RWPE2 (cell line): ENCODE measurements at places on chromosomes 1 and 21.

DNA sequence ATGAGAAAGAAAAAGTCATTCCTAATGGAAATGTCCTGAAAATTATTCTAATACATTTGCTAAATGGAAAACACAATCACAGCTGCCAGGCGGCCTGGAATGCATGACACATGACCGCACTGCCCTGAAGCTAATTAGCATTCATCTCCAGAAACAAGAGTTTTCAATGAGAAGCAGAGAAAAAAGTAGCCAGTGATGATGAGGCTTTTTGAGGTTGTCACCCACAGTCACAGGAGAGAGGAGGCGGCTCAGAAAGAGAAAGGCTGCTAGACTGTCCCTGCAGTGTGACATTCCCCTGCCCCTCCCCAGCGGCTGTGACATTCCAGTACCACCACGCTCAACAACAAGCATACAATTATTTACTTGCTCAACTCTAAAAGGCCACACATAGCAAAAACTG, 122.9 kb upstream of the KRTAP19-8 start:
- no peak for DNase-seq
- H3K4me1 ChIP-seq, result no peaks in the 10 kb centered on the region
- no peaks in the 10 kb centered on the region for H3K27me3 ChIP-seq
- H3K27ac ChIP-seq, result no peak overlapping the region
- H3K4me3 ChIP-seq, result no peak overlapping the region
- no peaks in the 10 kb centered on the region for H3K36me3 ChIP-seq

- H3K4me3 ChIP-seq, result peak overlapping the region; percentile 66
- H3K27ac ChIP-seq, result peak overlapping the region; percentile 48
- no peak for DNase-seq
Observed at GRCh38 chr1:111202707-111203623, 2.5 kb upstream of the DENND2D start.

GRCh38 chr1:198151688-198152087, 5.1 kb upstream of the NEK7 start:
- H3K4me3 ChIP-seq, result no peak overlapping the region
- peaks cover 7% of the 10 kb centered on the region for H3K4me1 ChIP-seq
- H3K27ac ChIP-seq, result no peak overlapping the region
- no peaks in the 10 kb centered on the region for H3K27me3 ChIP-seq

- no peak for DNase-seq
- no peaks in the 10 kb centered on the region for H3K27me3 ChIP-seq
- H3K27ac ChIP-seq, result no peak overlapping the region
- no peaks in the 10 kb centered on the region for H3K36me3 ChIP-seq
- H3K4me1 ChIP-seq, result no peaks in the 10 kb centered on the region
Observed at GRCh38 chr1:231774719-231775335, 148.2 kb downstream of the DISC1 start.

DNA sequence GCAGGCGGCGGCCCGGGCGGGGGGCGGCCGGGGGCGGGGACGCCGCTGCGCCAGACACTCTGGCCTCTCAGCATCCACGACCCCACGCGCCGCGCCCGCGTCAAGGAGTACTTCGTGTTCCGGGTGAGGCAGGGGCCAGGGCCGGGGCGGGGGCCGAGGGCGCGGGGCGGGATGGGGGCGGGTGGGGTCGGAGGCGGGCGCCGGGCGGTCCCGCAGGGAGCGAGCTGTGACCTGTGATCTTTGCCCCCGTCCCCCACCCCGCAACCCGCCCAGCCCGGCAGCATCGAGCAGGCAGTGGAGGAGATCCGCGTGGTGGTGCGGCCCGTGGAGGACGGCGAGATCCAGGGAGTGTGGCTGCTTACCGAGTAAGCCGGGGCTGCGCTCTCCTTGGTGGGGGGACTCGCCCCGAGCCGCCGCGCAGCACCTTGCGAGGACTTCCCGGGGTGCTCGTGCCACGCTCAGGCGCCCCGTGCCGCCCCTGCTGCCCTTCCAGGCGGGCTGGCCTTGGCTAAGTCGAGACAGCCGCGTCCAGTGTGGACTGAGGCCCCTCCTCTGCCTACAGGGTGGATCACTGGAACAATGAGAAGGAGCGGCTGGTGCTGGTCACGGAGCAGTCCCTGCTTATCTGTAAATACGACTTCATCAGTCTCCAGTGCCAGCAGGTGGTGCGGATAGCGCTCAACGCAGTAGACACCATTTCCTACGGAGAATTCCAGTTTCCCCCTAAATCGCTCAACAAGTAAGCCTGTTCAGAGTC, 514 bp downstream of the TPRG1L start:
- H3K4me3 ChIP-seq, result peak overlapping the region; percentile 59
- no peaks in the 10 kb centered on the region for H3K4me1 ChIP-seq
- no peaks in the 10 kb centered on the region for H3K27me3 ChIP-seq
- no peak for DNase-seq

GRCh38 chr21:39137248-39138178, 45.7 kb downstream of the PSMG1 start:
- H3K36me3 ChIP-seq, result no peaks in the 10 kb centered on the region
- H3K27me3 ChIP-seq, result no peaks in the 10 kb centered on the region
- DNase-seq, result no peak
- H3K4me3 ChIP-seq, result no peak overlapping the region
- peak overlapping the region; percentile 5 for H3K27ac ChIP-seq

- no peaks in the 10 kb centered on the region for H3K27me3 ChIP-seq
- no peak overlapping the region for H3K4me3 ChIP-seq
- H3K36me3 ChIP-seq, result no peaks in the 10 kb centered on the region
- no peak overlapping the region for H3K27ac ChIP-seq
- H3K4me1 ChIP-seq, result peaks cover 15% of the 10 kb centered on the region
Observed at GRCh38 chr1:214463596-214463995, 87.8 kb downstream of the PTPN14 start.

DNA sequence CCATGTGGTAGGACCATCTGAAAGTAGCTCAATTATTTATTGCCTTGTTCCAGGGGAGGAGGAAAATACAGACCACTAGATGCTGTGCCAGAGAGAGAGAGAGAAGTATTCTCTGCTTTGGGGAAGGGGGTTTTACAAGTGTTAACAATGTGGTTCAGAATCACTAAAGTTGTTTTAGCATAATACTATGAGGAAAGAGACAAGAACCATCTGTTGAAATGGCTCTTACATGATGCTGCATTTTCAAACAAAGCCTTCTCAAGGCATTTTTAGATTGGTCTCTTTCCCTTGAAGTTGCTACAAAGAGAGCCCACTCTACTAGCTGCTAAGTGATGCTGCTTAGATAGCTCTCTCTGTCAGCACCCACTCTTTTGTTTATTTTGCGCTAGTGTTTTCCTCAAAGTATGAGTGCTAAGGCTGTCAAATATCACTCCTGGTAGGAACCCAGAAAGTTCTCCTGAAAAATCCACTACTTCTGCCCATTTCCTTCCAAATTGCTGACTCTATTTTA, 255.1 kb downstream of the NFIA start:
- H3K36me3 ChIP-seq, result peaks cover 9% of the 10 kb centered on the region
- H3K4me1 ChIP-seq, result peaks cover 26% of the 10 kb centered on the region
- H3K27ac ChIP-seq, result peak overlapping the region; percentile 98
- no peak for DNase-seq

- H3K27me3 ChIP-seq, result no peaks in the 10 kb centered on the region
- H3K4me1 ChIP-seq, result peaks cover 7% of the 10 kb centered on the region
- no peak overlapping the region for H3K4me3 ChIP-seq
- H3K36me3 ChIP-seq, result no peaks in the 10 kb centered on the region
- H3K27ac ChIP-seq, result no peak overlapping the region
Observed at GRCh38 chr1:231013391-231014015, 26.6 kb downstream of the FAM89A start.

- no peak overlapping the region for H3K4me3 ChIP-seq
- H3K27ac ChIP-seq, result no peak overlapping the region
- no peaks in the 10 kb centered on the region for H3K36me3 ChIP-seq
- DNase-seq, result no peak
- no peaks in the 10 kb centered on the region for H3K4me1 ChIP-seq
Observed at GRCh38 chr1:96049759-96050409, 671.7 kb upstream of the PTBP2 start.

DNA sequence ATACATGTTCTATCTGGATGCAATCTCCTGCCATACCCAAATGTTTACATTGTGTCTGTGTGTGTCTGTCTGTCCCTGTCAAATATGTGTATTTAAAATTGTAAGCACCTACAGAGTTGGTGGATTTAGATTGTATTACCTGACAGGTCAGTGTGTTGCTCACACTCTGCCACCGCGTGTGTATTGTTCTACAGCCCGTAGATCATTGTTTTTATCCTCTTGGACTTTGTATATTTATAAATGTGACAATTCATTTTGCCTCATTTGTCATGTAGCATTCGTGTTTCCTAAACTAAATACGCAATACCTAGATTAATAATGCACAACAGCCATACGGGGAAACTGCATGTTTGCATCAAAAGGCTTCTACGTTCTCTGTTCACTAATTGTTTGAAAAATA, 634 bp downstream of the ALG14 start:
- H3K27ac ChIP-seq, result peak overlapping the region; percentile 55
- H3K36me3 ChIP-seq, result no peaks in the 10 kb centered on the region
- H3K4me1 ChIP-seq, result no peaks in the 10 kb centered on the region
- DNase-seq, result no peak

DNA sequence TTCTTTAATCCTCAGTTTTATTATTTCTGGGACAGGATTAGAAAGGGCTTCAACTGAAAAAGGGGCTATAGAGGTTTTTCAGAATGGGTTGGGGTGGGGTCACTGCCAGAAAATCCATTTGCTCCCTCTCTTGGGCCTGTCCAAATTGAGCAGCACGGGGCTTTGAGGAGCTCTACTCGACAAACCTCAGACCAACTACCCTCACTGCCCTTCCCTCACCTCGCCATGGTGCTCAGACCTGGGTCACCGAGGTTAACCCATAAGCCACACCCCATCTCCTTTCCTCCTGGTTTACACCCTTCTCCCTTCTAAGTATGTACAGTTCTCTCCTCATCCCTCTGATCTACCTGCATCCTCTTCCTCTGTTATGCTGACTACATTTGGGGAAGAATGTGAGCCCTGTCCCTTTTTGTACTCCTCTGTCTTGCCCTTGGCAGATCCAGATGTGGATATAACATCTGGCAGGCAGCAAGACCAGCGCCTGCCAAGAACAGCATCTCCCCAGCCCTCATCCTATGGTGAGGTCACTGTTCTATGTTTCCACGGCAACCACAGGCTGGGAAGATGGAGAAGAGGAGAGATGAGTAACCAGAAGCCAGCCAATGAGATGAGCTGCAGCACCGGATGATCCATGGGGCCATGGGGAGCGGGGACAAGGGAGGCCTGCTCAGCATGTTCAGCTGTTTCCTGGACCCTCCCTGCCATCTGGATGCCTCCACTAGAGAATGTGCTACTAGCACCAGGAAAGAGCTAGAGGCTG, 3.7 kb upstream of the FABP3 start:
- no peak overlapping the region for H3K27ac ChIP-seq
- no peaks in the 10 kb centered on the region for H3K27me3 ChIP-seq
- H3K36me3 ChIP-seq, result no peaks in the 10 kb centered on the region
- DNase-seq, result no peak
- H3K4me3 ChIP-seq, result no peak overlapping the region

- H3K4me3 ChIP-seq, result no peak overlapping the region
- no peak for DNase-seq
- H3K4me1 ChIP-seq, result no peaks in the 10 kb centered on the region
- no peak overlapping the region for H3K27ac ChIP-seq
- no peaks in the 10 kb centered on the region for H3K27me3 ChIP-seq
Observed at GRCh38 chr21:43971201-43971991, 40.7 kb upstream of the TRAPPC10 start.

- no peak overlapping the region for H3K4me3 ChIP-seq
- no peak for DNase-seq
- peaks cover 5% of the 10 kb centered on the region; the same call in 1 of the 2 replicates for H3K36me3 ChIP-seq
- peaks cover 15% of the 10 kb centered on the region for H3K4me1 ChIP-seq
- H3K27ac ChIP-seq, result no peak overlapping the region
Observed at GRCh38 chr21:33360881-33361602, 36.3 kb downstream of the IFNAR1 start.

GRCh38 chr1:77847621-77848080, 40.8 kb upstream of the NEXN start:
- peaks cover 18% of the 10 kb centered on the region for H3K36me3 ChIP-seq
- H3K27me3 ChIP-seq, result no peaks in the 10 kb centered on the region
- H3K27ac ChIP-seq, result no peak overlapping the region
- DNase-seq, result no peak

DNA sequence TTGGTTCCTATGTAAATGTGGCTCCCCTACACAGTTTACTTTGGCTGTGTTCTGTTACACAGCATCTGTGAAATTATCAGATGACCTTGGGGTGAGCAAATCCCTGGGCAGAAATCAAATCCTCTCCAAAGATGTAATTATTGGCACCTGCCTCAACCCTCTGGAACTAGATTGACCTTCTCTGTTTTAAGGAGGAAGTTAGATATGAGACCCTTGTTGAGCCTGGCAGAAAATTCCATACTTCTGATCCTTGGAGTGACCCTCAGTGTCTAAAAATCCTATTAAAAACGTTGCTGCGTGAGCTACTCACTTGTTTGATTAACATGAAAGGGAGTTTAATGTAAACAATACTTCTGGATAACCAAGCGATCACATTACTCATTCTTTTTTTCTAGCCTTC, 122.0 kb downstream of the CLIC6 start:
- no peak for DNase-seq
- H3K4me3 ChIP-seq, result no peak overlapping the region
- H3K27ac ChIP-seq, result no peak overlapping the region
- no peaks in the 10 kb centered on the region for H3K27me3 ChIP-seq
- H3K36me3 ChIP-seq, result peaks cover 53% of the 10 kb centered on the region

DNA sequence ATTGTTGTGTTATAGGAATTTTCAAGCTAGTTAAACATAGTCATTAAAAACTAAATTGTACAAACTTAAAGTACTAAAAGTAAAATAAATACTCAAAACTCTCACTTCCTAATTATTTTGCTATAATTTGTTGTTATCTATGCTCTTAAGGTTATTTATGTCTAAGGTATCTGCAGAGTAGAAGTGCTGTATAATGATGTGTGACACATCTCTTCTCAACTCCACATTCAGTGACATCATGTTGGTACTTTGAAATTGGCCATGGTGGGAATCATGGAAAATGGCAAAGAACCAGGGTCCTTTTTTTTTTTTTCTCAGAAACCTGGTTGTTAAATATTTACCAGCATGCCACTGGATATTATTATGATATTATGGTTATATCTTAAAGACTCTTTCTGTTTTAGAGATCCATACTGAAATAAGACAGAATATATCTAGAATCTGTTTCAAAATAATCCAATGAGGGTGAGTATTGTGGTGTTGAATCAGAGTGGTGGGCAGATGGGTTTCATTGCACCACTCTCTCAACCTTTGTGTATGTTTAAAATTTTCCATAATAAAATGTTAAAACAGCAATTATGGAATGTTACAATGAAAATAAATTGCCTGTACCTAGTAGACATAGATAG, 22.4 kb downstream of the LRRC8B start:
- peak overlapping the region; percentile 58 for H3K27ac ChIP-seq
- H3K4me3 ChIP-seq, result no peak overlapping the region
- H3K27me3 ChIP-seq, result no peaks in the 10 kb centered on the region
- no peak for DNase-seq
- H3K4me1 ChIP-seq, result peaks cover 45% of the 10 kb centered on the region
